ENCODE measurements at places on chromosomes 6 and 20. TPM values are rescaled to one million over a fixed set of nuclear protein-coding genes. Genes with fewer than 3 reads are reported as not detected.
A peak's percentile ranks its signal among the peaks of the same experiment; 100 is the strongest.

- H3K27me3 ChIP-seq: no peaks in the 10 kb centered on the region
- no peaks in the 10 kb centered on the region for H3K36me3 ChIP-seq
- H3K4me3 ChIP-seq: no peak overlapping the region
- peak; percentile 37 for DNase-seq
- H3K4me1 ChIP-seq: peaks cover 34% of the 10 kb centered on the region
These were observed 106.8 kb downstream of the GJA10 start for GRCh38 chr6:90000864-90001731.

DNA sequence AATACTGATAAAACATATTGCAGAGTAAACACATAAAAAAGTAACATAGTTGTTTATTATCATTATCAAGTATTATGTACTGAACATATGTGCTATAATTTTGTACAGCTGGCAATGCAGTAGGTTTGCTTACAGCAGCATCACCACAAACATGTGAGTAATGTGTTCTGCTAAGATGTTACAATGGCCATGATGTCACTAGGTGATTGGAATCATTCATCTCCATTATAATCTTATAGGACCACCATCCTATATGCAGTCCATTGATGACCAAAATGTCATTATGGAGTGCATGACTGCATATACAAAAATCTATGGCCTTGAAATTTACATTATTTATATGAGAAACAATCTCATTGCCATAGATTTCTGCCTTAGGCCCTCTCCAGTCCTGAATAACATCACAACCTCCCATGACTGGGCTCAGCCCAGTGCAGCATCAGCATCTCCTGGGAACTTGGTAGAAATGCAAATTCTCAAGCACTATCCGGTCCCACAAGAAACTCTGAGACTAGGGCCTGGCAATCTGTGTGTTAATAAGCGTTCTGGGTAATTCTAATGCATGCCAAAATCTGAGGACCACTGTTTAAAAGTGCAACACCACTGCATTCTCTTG, 352.0 kb upstream of the MARCKS start:
- H3K4me3 ChIP-seq: no peak overlapping the region
- no peaks in the 10 kb centered on the region for H3K4me1 ChIP-seq
- no peak overlapping the region for H3K27ac ChIP-seq
- DNase-seq: no peak

DNA sequence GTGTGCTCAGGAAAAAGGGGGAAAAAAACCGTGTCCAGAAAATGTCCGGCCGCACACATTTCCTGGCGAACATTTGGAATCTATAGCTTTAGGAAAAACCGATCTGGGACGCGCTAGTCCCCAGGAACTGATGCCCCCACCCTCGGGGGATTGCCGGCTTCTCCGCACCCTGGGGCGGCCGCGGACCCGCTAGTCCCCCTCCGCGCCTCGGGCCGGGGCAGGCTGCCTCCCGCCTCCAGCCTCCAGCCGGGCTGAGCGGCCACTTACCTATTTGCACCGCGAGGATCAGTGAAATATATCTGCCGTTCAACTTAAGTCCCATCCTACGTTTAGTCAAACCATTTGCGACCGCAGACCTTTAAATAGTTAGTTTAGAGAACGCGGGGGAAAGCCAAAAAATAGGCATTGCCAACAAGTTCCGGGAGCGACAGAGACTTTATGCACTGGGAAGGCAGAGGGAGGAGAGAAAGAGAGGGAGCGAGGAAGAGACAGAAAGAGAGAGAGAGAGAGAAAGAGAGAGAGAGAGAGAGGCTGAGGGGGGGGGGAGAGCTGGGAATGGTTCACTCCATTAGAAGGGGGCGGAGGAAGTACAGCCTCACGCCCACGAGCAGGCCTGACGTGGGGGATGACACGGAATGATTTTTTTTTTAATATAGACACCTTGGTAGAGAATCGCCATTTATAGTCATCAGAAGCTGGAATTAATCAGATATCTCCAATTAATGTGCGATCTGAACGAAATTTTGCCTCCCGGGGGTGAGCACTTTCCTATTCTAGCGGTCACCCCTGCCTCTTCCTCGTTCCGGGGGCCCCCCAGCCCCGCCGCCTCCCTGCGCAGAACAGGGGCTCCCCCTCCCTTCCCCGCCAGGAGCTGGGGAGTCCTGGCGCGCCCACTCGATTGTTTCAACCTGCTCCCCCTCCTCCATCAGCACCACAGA, at the start of gene NRN1:
Gene NRN1 (minus strand): TSS at position 498 of the 938 bp plus-strand sequence. CDS start 176 bp downstream, at position 322.
- peak within 1 kb of the TSS; percentile 90 for H3K27ac ChIP-seq
- peak; percentile 91 for DNase-seq
- no peaks in the 10 kb centered on the region for H3K36me3 ChIP-seq
- H3K4me3 ChIP-seq: peak within 1 kb of the TSS; percentile 100
- H3K27me3 ChIP-seq: no peaks in the 10 kb centered on the region

GRCh38 chr6:67680297-67680932, 954.7 kb upstream of the ADGRB3 start:
- DNase-seq: no peak
- no peaks in the 10 kb centered on the region for H3K27me3 ChIP-seq
- no peaks in the 10 kb centered on the region for H3K4me1 ChIP-seq

Gene GGTLC1
- not detected for total RNA-seq

- DNase-seq: peak; percentile 73
- no peak overlapping the region for H3K4me3 ChIP-seq
- no peaks in the 10 kb centered on the region for H3K27me3 ChIP-seq
- no peak overlapping the region for H3K27ac ChIP-seq
- H3K4me1 ChIP-seq: peaks cover 24% of the 10 kb centered on the region
These were observed 86.4 kb downstream of the ADGRG6 start for GRCh38 chr6:142387997-142388815.

DNA sequence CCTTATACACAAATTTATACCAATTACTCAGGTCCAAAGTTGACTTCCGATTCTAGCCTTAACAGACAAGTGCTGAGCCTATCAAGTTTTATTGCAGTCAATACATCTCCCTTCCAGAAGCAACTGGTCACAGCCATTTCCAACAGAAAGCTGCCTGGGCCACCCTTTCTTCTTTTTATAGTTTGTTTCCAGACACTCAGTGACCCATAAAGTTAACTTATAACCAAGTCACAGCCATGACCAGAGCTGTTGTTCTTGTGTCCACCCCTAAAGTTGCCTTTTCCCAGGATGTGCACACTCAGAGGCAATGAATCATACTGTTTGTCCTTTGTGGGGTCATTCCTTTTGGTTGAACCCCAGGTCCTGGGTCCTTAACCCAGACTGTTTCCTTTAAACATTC, 89.9 kb downstream of the CD83 start:
- H3K36me3 ChIP-seq: no peaks in the 10 kb centered on the region
- no peaks in the 10 kb centered on the region for H3K27me3 ChIP-seq
- no peak overlapping the region for H3K27ac ChIP-seq
- peak; percentile 15 for DNase-seq
- H3K4me3 ChIP-seq: no peak overlapping the region

Gene DPPA5
- not detected for total RNA-seq

DNA sequence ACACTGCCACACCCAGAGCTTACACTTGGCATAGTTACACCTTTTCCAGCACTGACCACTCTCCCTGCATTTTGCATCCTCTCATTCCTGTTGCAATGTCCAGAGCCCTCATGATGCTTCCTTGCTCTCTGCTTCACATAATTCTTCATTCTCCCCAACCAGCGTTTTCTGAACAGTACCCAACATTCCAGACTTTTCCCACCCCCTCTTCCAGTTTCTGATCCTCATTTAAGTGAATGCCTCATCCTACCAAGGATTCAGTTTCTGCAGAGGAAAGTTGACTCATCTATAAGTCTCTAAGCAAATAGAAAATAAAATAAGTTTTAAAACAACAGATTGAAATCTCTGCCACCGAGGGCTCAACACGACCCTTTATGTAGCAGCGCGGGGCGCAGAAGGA, 321.3 kb upstream of the TCF21 start:
- DNase-seq: peak; percentile 54
- no peaks in the 10 kb centered on the region for H3K27me3 ChIP-seq
- 0 out of 2 replicates have a peak overlapping the region, but pooled peaks have one; percentile 0 for H3K27ac ChIP-seq
- no peaks in the 10 kb centered on the region for H3K36me3 ChIP-seq
- H3K4me3 ChIP-seq: no peak overlapping the region

GRCh38 chr6:82951389-82951788, 114.3 kb downstream of the UBE3D start:
- no peak overlapping the region for H3K27ac ChIP-seq
- no peak overlapping the region for H3K4me3 ChIP-seq
- no peak for DNase-seq
- H3K4me1 ChIP-seq: peaks cover 29% of the 10 kb centered on the region

DNA sequence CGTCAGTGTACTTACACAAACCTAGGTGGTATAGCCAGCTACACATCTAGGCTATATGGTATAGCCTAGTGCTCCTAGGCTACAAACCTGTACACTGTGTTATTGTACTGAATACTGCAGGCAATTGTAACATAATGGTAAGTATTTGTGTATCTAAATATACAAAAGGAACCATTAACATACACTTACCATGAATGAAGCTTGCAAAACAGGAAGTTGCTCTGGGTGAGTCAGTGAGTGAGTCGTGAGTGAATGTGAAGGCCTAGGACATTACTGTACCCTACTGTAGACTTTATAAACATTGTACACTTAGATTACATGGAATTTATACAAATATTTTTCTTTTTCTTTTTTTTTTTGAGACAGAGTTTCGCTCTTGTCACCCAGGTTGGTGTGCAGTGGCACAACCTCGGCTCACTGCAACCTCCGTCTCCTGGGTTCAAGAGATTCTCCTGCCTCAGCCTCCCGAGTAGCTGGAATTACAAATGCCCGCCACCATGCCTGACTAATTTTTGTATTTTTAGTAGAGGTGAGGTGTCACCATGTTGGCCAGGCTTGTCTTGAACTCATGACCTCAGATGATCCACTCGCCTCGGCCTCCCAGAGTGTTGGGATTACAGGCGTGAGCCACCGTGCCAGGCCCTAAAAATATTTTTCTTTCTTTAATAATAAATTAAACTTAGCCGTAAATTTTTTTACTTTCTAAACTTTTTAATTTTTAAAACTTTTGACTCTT, 15.4 kb upstream of the KIAA1755 start:
- H3K36me3 ChIP-seq: no peaks in the 10 kb centered on the region
- H3K27ac ChIP-seq: peak overlapping the region; percentile 96
- H3K4me3 ChIP-seq: peak overlapping the region; percentile 17
- peaks cover 70% of the 10 kb centered on the region for H3K4me1 ChIP-seq
- no peaks in the 10 kb centered on the region for H3K27me3 ChIP-seq

- peaks cover 42% of the 10 kb centered on the region for H3K36me3 ChIP-seq
- peak overlapping the region; percentile 81 for H3K4me3 ChIP-seq
- H3K27ac ChIP-seq: peak overlapping the region; percentile 80
- DNase-seq: peak; percentile 67
- H3K27me3 ChIP-seq: no peaks in the 10 kb centered on the region
These were observed 32.5 kb upstream of the SYNCRIP start for GRCh38 chr6:85675030-85675819.

DNA sequence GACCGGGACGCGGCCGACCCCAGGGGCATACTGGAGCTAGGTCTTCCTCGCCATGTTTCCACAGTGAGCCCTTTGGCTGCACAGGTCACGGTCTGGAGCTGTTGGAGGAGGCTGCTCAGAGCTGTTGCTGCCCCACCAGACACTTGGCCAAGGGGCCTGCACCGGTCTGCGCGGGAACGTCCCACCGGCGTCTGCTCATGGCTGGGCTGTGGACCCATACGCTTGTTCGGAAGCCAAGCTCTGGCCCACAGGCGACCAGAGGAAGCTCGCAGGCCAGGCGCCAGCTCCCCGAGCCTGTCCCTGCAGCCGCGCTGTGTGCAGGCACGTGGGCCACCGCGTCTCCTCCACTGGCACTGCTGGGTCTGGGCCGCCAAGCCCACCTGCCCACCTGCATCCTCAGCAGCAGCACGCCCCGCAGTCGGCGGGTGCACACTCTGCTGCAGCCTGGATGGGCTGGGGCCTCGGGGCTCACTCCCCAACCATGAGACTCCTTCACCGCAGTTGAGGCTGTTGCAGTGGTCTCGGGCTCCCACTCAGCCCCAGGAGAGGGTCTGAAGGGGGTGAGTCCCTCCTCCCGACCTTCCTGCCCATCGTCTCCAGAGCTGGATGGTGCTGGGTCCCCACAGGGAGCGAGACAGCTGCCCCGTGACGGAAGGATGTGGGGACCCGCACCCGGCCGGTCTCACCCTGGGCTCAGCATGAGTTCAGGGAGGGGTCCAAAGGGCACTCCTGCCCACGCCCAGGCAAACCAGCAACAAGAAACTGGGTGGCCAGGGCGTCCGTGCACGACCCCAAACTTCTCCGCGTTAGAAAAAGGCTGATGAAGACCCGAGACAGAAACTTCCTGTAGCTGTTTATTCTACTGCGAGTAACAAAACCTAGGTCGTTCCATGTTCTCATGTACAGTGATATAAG, 15.5 kb upstream of the TCFL5 start:
- no peaks in the 10 kb centered on the region for H3K36me3 ChIP-seq
- no peaks in the 10 kb centered on the region for H3K4me1 ChIP-seq
- no peak overlapping the region for H3K27ac ChIP-seq
- H3K4me3 ChIP-seq: no peak overlapping the region

GRCh38 chr20:62332421-62332820, 29.6 kb downstream of the ADRM1 start:
- no peaks in the 10 kb centered on the region for H3K36me3 ChIP-seq
- no peaks in the 10 kb centered on the region for H3K27me3 ChIP-seq
- no peak overlapping the region for H3K4me3 ChIP-seq
- no peak for DNase-seq
- H3K27ac ChIP-seq: no peak overlapping the region

Gene TMEM217
- total RNA-seq: 4.6 TPM

Gene GPSM3
- 5.4 TPM for total RNA-seq

GRCh38 chr6:19866985-19867627, 29.9 kb downstream of the ID4 start:
- peak; percentile 60 for DNase-seq
- peaks cover 20% of the 10 kb centered on the region for H3K27me3 ChIP-seq
- no peaks in the 10 kb centered on the region for H3K36me3 ChIP-seq
- peaks cover 10% of the 10 kb centered on the region for H3K4me1 ChIP-seq

- peaks cover 19% of the 10 kb centered on the region for H3K4me1 ChIP-seq
- peaks cover 12% of the 10 kb centered on the region for H3K36me3 ChIP-seq
- no peaks in the 10 kb centered on the region for H3K27me3 ChIP-seq
- no peak overlapping the region for H3K27ac ChIP-seq
These were observed 17.8 kb downstream of the TMEM30A start for GRCh38 chr6:75266716-75267291.

GRCh38 chr6:54014440-54014839, 96.8 kb upstream of the MLIP start:
- no peaks in the 10 kb centered on the region for H3K36me3 ChIP-seq
- no peaks in the 10 kb centered on the region for H3K4me1 ChIP-seq
- H3K27me3 ChIP-seq: no peaks in the 10 kb centered on the region

- H3K27ac ChIP-seq: no peak overlapping the region
- H3K27me3 ChIP-seq: no peaks in the 10 kb centered on the region
- peaks cover 18% of the 10 kb centered on the region for H3K4me1 ChIP-seq
- no peak overlapping the region for H3K4me3 ChIP-seq
- no peak for DNase-seq
These were observed 45.6 kb downstream of the ARID1B start for GRCh38 chr6:156822747-156823206.
